ENCODE measurements at places on chromosomes 11 and 22.

DNA sequence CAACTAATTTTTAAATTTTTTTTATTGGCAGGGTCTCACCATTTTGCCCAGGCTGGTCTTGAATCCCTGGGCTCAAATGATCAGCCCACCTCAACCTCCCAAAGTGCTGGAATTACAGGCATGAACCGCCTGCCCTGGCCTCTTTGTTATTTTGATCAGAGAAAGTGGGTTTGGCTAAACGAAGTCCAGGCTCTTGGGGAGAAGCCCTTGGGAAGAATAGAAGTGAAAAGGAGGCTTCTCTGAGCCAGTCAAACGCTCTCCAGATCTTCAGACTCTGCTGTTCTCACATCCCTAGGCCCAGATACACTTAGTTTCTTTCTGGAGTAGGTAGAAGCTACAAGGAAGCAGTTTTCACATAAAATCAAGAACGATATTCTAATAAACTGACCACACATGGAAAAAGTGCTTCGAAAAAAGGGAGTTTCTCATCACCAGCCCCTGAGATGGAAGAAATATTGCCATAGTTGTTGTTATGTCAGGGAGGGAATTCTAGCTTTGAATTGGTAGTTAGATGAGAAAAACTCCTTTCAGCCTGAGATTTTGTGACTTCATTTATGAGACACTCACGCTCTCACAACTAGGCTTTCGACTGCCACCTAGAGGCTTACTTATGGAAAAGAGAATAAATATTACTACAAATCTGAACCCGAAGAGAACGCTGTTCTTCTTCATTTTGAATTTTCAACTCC is 41.7 kb upstream of the AQP11 start:
- no peak for DNase-seq

DNA sequence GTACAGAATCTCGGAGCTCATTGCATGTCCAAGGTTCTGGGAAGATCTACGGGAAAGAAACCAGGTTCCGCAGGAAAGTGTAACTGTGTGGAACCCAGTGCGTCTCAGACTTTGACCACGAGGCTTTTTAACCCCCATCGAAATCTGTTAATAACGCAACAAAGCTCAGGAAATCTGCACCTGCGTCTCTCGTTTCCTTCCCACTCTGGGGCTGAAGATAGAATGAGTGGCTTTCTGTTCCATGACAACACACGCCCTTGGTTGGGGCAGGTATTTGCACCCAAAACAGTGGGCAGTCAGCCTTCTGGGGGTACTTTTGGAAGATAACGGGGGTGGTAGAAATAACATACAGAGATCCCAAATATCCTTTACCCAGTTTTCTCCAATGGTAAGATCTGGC is 38.5 kb downstream of the ISX start:
- no peak for DNase-seq

DNA sequence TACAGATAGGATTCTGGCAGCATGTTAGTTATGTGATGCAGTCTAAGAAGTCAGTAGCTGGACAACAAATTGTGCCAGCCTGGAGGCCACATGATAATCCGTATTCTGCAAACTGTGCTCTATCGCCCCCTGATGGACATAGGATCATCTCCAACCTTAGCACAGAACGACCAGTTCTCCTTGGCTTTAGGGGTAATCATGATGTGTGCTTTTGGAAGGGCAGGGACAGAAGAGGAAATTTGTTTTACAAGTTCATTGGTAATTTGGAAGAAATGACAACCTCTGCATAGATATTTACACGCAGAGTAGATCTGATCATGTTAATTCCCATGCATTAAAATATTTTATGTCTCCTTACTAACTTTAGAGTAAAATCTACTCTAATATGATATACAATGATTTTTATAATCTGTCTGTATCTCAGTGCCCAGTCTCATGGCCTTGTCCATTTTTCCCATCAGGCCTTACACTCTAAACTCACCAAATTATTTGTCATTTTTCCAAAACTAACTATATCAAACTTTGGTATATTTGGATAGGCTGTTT is 12.1 kb downstream of the OR10D3 start:
- no peak for DNase-seq

DNA sequence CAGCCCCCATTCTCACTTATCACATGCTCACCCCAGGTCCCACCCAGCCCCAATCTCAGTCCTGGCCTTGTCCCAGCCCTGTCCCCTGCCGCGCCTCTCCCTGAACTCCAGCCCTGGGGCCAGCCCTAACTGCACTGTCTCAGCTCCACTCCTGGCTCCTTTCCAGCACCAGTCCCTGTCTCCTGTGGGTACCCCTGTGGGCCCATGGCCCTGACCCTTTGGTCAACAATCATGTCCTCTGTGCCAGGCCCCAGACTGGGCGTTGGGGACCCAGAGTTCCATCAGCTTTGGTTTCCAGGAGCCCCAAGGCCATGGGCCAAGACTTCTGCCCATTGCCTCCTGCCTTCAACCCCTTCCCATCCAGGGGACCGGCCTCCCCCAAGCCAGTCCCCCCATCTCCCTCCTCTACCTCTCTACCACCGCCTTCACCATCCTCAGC is 757 bp downstream of the SPI1 start:
- DNase-seq = no peak

DNA sequence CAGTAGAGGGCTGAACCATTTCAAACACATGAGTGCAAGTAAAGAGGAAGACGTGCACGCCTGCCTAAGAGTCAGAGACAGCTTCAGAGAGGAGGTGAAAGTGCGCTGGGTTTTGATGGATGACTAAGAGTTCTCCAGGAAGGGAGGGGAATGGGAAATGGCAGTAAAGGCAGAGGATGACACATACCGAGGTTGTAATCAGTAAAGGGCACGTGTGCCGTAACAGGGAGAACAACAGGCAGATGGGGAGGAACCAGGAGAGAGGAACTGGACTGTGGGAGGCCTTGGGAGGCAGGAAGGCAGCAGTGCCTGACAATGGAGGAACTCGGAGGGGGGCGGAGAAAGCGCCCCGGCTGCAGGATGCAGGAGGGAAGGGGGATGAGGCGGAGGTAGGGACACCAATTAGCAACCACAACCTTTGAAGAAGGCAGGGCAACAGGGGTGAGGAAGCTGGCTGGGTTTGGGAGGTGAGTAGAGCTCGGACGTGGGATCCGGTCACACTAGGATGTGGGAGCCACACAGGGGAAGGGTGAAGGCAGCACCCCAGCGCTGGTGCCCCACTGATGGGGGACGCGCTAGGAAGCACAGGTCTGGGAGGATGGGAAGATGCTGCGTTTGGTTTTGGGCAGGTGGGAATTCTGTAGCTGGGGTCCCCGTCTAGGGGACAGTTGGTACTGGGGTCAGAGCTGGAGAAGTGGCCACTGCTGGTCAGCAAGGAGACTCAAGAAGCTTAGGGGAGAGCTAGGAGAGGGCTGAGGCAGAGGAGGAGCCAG is 67.4 kb downstream of the SCUBE1 start:
- DNase-seq = no peak

- DNase-seq = no peak
These were observed 169.0 kb downstream of the TBC1D22A start for GRCh38 chr22:46931414-46931813.

GRCh38 chr11:83392556-83392955 is 106.4 kb upstream of the CCDC90B start:
- no peak for DNase-seq

- DNase-seq = no peak
These were observed 376.7 kb upstream of the CCDC179 start for GRCh38 chr11:23236826-23237555.

DNA sequence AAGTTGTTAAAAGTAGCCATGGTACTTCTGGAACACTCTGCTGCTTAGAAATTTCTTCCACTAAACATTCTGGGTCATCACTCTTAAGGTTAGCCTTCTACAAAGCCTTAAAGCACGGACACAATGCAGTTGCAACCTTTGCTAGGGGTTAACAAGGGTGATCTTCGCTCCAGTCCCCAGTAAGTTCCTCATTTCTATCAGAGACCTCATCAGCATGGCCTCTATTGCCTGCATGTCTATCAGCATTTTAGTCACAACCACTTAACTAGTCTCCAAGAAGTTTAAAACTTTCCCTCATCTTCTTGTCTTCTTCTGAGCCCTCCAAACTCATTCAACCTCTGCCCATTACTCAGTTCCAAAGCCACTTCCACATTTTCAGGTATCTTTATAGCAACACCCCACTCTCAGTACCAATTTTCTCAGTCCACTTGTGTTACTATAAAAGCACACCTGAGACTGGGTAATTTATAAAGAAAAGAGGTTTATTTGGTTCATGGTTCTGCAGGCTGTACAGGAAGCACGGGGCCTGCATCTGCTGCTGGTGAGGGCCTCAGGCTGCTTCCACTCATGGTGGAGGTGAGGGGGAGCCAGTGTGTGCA is 48.7 kb upstream of the TH start:
- no peak for DNase-seq

DNA sequence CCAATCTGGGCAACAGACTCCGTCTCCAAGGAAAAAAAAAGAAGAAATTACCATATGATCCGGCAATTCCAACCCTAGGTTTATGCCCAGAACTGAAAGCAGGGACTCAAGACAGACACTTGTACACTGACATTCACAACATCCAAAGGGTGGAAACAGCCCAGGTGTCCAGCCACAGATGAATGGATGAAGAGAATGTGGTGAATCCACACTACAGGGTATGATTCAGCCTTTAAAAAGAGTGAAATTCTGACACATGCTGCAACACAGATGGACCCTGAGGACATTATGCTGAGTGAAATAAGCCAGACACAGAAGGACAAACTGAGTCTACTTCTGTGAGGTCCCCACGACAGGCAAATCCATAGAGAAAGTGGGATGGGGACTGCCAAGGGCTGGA is 43.9 kb downstream of the SGSM3 start:
- no peak for DNase-seq

DNA sequence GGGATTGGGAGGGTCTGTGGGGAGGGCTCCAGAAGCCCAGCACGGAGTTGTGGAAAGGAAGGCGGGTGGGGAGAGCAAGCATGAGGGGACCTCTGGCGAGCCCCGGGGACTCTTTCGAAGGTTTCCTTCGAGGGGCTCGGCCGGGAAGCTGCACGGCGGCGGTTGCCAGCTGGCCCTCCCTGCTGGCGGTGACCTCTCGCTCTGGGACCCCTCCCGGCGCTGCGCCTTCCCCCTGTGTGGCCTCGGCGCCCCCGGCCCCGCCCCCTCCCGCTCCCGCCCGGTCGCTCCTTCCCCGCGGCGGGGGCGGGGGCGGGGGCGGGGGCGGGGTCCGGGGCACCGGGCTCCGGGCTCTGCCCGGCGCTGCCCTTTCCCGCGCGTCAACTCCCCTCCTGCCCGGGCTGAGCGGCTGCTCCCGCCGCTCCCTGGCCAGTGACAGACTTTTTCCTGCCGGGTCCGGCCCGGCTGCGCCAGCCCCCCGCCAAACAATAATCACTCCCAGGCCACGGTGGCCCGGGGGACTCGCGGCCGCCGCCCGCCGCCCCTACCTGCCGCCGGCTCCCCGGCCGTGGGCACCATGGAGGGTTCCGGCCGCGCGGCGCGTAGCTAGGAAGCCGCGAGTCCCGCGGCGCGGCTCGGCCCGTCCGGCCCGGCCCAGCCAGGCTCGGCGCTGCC is 941 bp downstream of the CLCF1 start:
- no peak for DNase-seq

- no peak for DNase-seq
These were observed 2.0 kb downstream of the MB start for GRCh38 chr22:35615156-35615555.

- no peak for DNase-seq
These were observed 58.2 kb downstream of the ZNF280B start for GRCh38 chr22:22450343-22450839.
